ENCODE measurements at places on chromosomes 2 and 18.

GRCh38 chr2:238528953-238529781 lies 102.4 kb downstream of the ASB1 start:
- peak; percentile 4 for DNase-seq

GRCh38 chr2:179057737-179058136 lies 7.8 kb upstream of the CCDC141 start:
- DNase-seq = no peak

- DNase-seq = peak; percentile 66
Measured at GRCh38 chr2:172864182-172864581, 128.5 kb downstream of the RAPGEF4 start.

DNA sequence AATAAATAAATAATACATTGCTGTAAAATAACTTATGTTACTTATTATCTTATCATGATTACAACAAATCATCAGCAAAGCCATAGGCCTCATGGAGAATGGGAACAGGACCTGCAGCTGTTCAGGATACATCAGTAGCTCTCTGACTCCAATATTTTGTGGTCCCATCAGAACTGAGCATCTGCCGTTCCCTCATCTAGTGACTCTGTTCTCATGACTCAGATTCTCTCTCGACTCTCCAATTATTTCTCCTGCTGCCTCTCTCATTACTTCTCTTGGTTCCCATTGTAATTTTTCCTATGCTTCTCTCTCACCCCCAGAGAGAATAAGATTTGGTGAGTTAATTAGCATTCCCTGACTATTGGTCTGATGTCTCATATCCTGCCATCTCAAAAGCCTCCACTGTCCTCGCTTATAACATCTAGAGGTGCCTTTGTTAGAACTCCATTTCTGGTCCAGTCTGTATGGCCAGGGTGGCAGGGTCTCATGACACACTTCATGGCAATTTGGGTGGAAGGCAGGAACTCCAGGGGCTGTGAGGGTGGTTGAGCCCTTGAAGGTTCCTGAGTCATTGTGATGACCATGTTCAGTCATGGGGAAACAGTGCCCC lies 78.0 kb upstream of the TANC1 start:
- no peak for DNase-seq

- DNase-seq = no peak
Measured at GRCh38 chr2:107137706-107138105, 251.7 kb upstream of the ST6GAL2 start.

- no peak for DNase-seq
Measured at GRCh38 chr18:42437646-42438045, 482.6 kb downstream of the PIK3C3 start.

GRCh38 chr2:218981881-218982585 lies 3.0 kb downstream of the FEV start:
- no peak for DNase-seq

DNA sequence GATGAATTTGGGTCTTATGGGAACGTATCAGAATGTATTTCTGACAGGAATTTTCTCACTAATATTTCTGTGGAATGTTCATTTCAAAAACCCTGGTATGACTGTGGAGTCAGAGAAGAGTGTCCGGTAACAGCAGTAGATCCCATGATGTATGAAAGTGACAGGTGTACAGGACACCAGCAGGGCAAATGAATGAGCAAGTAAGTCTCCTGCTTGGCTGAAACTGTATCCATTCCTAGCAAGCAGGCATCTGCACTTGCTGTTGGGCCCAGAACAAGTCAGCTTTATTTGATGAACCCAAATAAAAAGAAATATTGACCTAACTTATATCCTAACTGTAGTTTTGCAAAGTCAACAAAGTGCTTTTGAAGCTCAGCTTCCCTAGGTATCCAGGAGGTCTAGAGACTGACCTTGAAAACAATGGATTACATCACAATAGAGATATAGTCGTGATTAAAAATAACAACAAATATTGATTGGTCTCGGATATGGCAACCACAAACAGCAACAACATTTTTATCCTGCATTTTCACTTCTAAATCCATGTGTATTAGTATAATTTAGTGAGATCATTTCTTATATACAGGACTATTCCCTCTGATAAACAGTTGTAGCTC lies 37.6 kb downstream of the NXPH2 start:
- no peak for DNase-seq

DNA sequence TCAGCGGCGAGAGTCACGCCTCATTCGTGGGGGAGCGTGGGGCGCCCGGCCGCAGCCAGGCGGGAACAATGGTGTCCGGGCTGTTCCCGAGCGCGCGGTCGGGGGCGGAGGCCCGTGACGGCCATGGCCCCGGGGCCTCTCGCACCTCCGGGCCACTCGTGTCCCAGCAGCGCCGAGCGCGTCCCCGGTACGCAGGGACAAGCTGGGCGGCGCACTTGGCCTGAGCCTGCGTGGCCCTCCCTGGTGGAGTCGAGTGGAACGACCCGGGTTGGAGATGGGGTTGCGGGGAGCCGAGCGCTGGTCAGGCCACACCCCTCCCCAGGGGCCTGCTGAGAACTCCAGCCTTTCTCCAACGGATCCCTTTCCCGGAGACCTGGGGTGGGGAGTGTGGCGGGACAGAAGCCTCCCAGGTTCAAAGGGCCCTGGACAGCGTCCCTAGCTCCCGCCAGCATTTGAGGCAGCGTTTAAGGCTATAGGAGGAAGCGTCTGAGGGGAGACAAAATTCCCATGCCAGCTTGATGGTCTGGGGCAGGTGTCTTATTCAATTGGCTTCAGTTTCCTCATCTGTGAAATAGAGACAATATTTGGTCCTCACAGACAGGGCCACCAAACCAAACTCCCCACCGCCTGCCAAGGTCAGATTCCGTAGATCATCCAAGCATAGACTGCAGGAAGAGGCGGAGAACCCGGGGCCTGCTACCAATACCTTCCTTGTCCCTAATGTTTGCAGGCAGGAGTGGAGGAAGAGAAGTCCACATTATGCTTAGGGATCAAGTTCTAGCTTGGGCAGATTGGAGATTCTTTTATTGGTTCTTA lies 553 bp downstream of the CNDP2 start:
- peak; percentile 76 for DNase-seq

- no peak for DNase-seq
Measured at GRCh38 chr2:174614261-174614660, 16.7 kb upstream of the WIPF1 start.

DNA sequence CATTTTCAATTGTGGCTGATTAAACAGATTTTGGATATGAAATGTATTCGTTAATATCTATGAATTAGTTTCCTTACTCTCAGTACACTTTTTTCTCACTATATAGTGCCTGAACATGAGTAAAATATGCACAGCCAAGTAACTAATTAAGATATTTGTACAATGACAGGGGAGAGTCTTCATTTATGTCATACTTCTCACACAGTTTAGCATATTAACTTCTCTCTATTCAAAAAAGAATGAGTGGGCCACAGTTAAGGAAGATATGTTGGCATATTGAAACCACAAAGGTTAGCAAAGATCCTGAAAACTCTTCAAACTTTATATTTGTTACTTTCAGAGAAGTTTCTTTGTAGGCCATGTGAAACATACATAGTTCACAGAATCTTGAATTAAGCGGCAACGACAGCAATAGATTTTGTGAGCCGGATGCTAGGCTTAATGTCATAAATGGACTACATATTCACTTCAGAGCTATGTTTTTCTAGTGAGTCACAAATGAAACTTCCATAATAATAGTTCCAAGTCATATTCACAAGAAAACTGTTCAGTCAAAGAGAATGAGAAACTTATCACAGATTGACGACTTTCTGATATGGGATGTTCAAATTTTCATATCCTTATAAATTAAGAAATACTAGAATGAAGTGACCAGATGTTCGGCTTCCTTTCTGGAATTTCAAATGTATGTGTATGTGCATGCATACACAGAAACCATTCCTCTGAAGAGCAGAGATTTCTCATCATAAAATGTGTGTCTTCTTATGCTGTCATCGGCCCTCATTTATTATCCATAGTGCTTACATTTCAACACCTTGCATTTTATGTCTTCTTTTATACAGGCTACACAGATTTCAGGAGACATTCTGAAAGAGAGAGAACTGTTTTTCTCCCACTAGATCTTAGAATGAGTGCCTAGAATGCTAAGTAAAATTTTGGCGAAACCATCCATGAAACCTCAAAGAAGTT lies 584.0 kb downstream of the SATB2 start:
- DNase-seq = no peak

DNA sequence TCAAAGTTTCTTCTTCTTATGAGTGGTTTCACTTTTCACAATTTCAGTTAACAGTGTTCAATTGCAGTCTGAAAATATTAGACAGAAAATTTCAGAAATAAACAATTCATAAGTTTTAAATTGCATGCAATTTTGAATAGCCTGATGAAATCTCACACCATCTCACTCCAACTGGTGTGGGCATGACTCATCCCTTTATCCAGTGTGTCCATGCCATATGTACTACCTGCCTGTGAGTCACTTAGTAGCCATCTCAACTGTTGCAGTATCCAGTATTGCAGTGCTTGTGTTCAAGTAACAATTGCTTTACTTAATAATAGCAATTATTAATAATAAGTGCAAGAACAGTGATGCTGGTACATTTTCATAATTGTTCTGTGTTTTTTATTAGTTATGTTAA lies 1202.5 kb downstream of the DSC3 start:
- DNase-seq = peak; percentile 44

- DNase-seq = no peak
Measured at GRCh38 chr18:13444430-13445240, 226.1 kb downstream of the LDLRAD4 start.

DNA sequence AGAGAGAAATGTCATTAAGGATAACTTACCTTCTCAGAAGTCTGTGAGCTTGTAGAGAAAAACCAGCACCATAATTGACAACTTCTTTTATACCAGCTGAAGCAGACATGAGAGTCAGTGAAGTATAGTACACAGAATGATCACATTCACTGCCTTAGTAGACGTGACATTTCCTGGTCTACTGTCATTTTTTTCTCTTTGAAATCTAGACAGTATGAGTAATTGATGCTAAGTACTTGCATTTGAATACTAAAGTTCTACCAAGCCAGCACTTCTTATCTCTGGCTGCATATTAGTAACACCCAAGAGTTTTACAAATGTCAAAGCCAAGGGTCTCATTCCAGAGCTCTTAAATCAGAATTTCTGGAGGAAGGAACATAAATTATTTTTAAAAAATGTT lies 25.4 kb upstream of the ACADL start:
- no peak for DNase-seq

GRCh38 chr2:47339745-47340541 lies 63.0 kb upstream of the MSH2 start:
- DNase-seq = peak; percentile 83

DNA sequence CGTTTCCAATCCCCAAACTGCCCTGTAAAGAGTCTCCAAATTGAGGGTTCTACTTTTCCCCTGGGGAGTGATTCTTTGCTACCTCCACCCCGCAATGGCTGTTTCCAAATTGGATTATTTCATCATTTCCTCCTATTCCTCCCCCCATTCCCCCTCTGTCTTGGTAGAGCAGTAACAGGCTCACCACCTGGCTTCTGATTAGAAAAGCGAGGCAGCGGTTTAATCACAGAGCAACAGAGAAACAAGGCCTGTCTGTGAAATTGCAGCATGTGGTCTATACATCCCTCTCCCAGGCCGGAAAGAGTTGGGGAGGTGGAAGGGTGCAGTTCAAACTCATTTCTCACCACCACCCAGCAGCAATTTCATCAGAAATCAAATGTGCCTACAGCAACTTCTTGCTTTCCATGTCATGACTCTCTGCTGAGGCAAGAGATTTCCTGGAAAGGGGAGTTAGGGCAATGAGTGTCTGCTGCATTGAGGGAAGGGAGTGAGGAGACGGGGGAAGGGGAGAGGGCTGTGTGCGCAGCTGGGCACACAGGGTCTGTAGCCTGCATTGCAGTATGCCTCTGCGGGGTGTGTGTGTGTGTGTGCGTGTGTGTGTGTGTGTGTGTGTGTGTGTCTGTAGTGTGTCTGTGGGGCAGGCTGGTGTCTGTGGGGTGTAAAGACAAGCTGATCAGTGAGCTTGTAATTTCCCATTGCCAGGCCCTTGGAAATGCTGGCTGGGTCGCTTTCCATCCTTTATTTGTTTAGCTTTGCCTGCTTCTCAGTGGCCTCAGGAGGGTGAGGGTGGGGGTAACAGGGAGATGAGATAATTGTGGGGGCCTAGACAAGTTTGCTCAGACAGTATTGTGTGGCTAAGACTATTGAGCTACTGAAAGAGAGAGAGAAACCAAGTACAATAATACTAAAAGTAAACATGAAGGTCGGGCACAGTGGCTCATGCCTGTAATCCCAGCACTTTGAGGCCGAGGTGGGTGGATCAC lies 13.5 kb upstream of the IGFBP2 start:
- peak; percentile 88 for DNase-seq

DNA sequence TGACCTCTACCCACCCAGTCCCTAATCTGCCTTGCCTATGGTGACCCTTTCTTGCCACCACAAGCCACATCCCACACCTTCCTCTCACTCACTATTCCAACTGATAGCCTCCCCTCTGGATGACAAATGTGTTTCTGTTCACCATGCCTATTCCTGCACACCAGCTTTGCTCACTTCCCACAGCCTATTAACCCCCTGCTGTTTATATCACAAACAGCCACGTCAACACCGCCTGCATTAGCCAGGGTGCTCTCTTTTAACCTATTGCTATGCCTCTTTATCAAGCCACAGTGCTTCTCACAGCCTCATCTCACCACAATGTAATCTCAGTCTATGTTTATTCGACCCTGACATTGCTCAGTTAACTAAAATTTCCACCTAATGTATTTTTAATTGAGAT lies 271.8 kb downstream of the SUCLG1 start:
- no peak for DNase-seq

DNA sequence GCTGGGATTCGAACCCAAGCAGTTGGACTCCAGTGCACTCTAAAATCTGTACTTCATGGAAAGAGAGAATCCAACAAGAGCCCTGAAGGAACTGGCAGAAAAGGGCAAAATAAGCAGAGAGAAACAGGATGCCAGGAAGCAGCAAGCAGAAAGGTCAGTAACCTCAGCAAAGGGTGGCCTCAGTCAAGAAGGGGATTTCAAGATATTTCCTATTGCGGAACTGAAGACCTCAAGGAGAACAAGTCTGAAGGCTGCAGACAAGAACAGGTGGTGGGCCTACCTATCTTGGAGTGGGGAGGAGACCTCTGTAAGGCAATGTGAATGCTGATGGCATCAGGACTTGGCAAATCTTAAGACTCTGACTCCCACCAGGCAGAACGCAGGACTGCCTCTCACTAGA lies 20.1 kb upstream of the MREG start:
- no peak for DNase-seq

DNA sequence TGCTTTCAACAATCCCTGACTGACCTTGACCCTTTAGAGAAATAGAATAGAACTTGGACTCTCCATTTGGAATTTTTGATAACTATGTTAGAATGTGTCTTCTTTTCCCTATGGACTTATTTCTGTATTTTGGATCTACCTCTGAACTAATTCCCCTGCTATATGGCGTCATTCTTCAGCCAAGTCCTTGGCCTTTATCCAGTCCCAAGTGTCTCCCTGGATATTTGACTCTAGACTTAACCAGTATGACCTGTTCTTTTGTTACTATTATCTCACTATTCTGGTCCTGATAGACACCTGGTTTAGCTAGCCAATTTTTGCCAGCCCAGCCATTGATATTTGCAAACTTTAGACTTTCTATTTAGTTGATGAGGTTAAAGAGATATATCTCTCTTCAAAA lies 186.8 kb downstream of the KCNS3 start:
- no peak for DNase-seq
